ENCODE measurements at places on chromosomes 7 and 10.

DNA sequence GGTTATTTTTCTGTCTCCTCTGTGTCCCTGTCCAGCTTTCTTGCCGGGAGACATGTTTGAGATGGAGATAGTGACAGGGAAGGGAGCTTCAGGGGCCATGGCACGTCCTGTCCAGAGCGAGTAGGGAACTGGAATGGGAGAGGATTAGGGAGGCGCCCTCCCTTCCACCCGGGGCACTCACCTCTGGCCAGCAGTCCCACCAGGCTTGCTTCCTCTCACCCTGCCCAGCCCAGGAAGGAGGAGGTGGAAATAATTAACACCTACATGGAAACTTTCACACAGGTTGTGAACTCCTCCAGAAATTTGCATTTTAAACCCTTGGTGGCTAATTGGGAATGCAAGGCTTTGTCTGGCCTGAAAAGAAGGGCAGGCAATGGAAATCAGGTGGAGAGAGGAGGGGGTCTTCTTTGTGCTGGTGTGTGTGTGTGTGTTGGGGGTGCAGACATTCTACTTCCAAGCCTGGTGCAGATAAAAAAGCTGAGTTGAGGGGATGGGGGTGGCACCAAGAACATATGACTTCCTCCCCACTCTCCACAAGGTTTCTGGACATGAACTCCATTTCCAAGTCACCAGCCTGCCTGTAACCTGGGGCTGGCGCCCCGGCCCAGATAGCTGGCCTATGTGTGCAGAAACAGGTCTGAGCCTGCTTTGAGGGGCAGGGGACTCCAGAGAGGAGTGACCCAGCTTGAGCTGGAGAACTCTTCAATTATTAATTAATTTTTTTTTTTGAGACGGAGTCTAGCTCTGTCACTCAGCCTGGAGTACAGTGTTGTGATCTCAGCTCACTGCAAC is 199.4 kb downstream of the CYP26A1 start:
- no peak for DNase-seq

- no peak for DNase-seq
Measured at GRCh38 chr7:115526278-115526677, 504.3 kb downstream of the TFEC start.

DNA sequence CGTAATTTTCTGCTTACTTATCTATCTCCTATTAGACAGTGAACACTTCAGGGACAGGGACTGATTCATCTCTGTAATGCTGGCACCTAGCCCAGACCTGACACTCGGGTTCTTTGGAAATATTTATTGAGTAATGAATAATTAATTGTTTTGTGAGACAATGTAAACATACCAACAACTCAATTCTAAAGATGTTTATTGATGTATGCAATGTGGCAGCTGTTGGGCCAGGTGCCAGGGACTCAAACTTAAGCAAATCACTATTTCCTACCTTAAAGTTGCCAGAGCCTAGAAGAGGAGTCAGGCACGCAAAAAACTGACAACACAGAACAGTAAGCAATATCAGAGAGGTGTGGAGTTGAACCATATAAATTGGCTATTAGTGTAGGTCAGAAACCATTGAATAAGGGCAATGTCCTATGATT is 63.6 kb upstream of the BMPER start:
- no peak for DNase-seq

DNA sequence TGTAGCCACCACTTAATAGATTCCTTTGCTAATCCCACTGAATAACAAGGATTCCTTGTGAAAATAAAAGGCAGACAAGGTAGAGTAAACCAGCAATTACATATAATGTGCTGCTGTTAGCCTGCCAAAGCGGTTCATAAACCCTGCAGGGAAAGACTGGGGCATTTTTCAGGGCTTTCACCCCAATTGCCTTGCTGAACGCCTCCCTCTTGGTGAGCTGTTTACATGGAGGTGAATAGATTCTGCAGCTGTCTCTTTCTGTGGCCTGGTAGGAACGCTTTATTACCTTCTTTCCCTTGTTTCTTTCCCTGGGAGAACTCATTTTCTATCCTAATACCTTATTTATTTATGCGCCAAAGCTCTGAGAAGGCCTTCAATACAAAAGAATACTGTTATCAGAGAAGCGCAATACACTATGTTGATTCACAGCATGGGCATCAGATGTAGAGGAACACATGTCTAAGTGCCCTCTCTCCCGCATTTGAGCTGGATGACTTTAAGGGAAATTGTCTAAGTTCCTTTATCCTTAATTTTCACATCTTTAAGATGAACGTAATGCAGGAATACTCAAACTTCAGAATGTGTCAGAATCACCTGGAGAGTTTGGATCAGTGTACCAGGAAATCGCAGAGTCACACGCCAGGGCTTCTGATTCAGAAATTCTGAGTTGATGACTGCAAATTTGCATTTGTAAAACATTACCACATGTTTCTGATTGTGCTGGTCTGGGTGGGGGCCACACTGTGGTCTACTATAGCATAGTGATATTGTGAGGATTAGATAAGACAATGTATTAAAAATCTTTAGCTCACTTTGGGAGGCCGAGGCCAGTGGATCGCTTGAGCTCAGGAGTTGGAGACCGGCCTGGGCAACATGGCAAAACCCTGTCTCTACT is 1203.8 kb downstream of the SORCS3 start:
- no peak for DNase-seq

DNA sequence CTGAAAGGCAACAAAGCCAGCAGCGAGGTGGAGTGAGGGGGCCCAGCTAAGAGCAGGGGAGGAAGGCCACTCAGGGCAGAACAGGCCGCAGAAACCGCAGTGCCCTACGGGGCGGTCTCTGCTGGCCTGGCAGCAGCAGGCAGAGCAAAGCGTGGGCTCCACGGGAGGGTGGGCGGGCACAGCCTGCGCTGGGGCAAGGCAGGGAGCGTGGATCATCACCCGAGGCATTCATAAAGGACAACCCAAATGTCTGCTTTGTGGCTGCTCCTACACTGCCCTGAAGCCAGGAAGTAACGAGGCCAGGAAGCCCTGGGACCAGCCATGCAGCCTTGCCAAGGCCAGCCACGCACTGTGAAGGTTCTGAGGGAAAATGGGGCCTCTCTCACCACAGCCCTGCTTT is 127.5 kb downstream of the MAD1L1 start:
- DNase-seq = no peak

- no peak for DNase-seq
Measured at GRCh38 chr10:12455766-12456165, 106.4 kb downstream of the CAMK1D start.

GRCh38 chr10:88090568-88091214 is 227.3 kb downstream of the PTEN start:
- no peak for DNase-seq

- no peak for DNase-seq
Measured at GRCh38 chr10:106825576-106826364, 338.7 kb downstream of the SORCS1 start.

- DNase-seq = no peak
Measured at GRCh38 chr7:157471259-157472125, 134.7 kb downstream of the DNAJB6 start.

GRCh38 chr7:12727455-12728191 is 40.2 kb downstream of the ARL4A start:
- DNase-seq = no peak

GRCh38 chr7:157464971-157465886 is 128.4 kb downstream of the DNAJB6 start:
- DNase-seq = no peak

- DNase-seq = peak; percentile 27
Measured at GRCh38 chr7:1961701-1962276, 271.0 kb downstream of the MAD1L1 start.

DNA sequence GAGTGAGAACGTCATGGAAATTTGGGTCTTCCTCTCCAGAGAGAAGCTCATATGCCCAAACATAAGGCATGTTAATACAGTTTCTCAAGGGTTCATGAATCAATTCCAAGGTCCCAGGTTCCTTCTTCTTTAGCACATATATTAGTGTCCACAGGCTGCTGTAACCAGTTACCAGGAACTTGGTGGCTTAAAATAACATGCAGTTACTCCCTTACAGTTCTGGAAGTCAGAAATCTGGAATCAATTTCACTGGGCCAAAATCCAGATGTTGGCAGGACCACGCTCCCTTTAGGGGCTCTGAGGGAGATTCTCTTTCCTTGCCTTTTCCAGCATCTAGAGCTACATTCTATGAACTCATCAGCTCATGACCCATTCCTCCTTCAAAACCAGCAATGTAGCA is 64.8 kb downstream of the MRC1 start:
- no peak for DNase-seq

DNA sequence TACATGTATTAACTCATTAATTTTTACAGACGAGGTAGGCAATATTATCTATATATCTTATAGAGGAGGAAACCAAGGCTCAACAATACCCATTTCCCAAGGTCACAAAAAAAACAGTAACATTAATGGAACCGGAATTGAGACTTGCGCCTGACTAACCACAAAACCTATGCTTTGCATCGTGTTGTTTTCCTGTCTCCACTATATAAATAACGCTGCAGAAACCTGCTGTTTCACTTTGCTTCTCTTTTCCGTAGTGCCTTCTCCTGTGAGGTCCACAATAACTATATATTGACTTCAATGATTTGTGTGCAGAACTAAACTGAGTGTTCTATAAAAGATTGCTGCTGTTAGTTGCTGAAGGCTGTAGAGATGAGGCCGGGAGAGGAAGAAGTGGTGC is 97.7 kb upstream of the RPA3 start:
- DNase-seq = no peak

- no peak for DNase-seq
Measured at GRCh38 chr7:4273566-4274230, 408.4 kb upstream of the FOXK1 start.

GRCh38 chr10:88810196-88810961 is 7.8 kb downstream of the LIPM start:
- no peak for DNase-seq

DNA sequence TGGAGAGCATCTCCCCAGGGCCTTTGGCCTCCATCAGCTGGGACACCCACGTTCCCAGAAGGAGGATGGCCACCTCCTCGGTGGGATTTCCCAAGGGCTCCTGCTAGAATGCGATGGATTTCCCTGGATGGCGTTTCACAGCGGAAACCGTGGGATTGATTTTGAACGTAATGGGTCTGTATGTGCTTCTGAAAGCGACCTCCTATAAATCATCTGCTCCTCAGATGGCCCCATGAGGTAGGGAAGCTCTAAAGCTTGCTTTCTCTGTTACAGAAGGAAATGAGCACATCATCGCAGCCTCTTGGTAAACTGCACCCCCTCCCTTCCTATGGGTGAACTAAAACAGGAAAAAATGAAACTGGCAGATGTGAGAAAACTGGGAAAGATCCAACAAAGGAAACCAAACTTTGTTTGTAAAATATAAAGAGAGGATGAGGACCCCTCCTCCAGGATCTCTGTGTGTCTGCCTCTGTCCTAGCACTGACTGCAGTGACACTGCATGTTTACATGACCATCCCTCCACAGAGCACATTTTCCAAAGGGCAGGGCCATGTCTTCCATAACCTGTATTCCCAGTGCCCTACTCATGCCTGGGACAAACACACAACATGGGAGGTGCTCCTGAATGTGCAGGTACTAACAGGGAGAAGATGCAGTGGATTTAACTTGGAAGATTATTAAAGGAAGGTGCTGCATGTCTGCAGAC is 57.6 kb downstream of the LYZL1 start:
- DNase-seq = no peak

- DNase-seq = no peak
Measured at GRCh38 chr7:17142831-17143541, 155.5 kb upstream of the AHR start.

GRCh38 chr7:32102432-32102873 is 32.2 kb upstream of the PDE1C start:
- no peak for DNase-seq

DNA sequence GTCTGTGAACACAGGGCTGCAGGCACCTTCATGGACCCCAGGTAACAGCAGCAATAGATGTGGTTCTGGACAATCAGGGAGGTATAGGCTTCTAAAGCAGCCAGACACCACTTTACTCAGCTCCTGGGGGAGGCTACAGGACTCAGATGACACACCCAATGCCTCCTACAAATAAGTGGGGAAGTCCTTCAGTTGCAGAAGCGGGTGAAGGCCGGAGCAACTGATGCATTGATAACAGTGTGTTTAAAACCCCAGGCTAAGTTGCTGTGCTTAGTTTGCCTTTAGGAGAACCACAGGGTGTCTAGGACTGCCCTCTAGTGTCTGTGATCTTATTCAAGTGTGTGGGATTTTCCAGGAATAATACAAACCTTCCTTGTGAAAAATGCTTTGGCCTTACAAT is 5.9 kb upstream of the ITGA8 start:
- DNase-seq = no peak

DNA sequence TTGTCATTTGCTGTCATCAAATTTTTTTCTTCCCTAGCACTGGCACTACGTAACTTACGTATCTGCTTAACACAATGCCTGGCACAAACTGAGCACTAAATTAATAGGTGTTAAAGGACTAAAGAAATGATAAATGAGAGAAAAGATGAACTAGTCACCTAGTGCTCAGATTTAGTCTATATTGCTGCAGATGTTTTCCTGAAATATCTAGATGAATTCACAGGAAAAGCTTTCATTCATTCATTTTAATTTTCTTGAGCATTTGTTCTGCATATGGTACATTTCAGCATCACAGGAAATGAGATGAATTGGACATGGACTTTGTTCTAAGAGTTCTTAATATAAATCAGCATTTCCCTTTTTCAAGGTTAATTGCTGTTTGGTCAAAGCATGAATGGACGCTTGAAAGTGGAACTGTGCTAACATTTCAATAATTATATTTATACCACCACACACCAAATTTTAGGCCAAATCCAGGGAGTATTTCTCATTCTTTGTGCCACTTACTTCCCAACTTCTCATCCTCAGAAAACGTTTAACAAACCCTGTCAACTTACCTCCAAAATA is 163.2 kb upstream of the MDFIC start:
- DNase-seq = no peak

Data from stimulated activated CD8-positive, alpha-beta memory T cell treated with anti-CD3 and anti-CD28 coated beads, Interleukin-7, amount 100 ng/mL, for 4 hours (primary cell).